Smooth muscle cell of the coronary artery (primary cell): ENCODE measurements at places on chromosomes 6 and 20. TPM values are rescaled to one million over a fixed set of nuclear protein-coding genes. Genes with fewer than 3 reads are reported as not detected.

SIM1 gene
- total RNA-seq: 1.6 TPM in 1 of 2 replicates, not detected in the other

CAP2 gene
- 3.2 and 26.2 TPM in 2 replicates for total RNA-seq

RAB32 gene
- total RNA-seq: 37.9 and 108 TPM in 2 replicates

STMND1 gene
- total RNA-seq: not detected in 2 replicates

TRIM10 gene
- not detected in 2 replicates for total RNA-seq

MOG gene
- total RNA-seq: not detected in 2 replicates

REPS1 gene
- 13.7 and 24.0 TPM in 2 replicates for total RNA-seq

SRMS gene
- not detected in 2 replicates for total RNA-seq

STXBP5 gene
- 24.8 and 61.4 TPM in 2 replicates for total RNA-seq

FAM217A gene
- not detected in 2 replicates for total RNA-seq

CDH22 gene
- total RNA-seq: not detected in 2 replicates

TFAP2C gene
- 1.8 TPM in 1 of 2 replicates, not detected in the other for total RNA-seq

CDK19 gene
- total RNA-seq: 5.5 and 6.6 TPM in 2 replicates

PKIB gene
- total RNA-seq: 0.45 and 1.4 TPM in 2 replicates

MYBL2 gene
- total RNA-seq: 0.12 and 3.6 TPM in 2 replicates

CUL9 gene
- total RNA-seq: 17.5 and 26.4 TPM in 2 replicates

BCAS1 gene
- total RNA-seq: 1.1 TPM in 1 of 2 replicates, not detected in the other

KPNA5 gene
- total RNA-seq: 4.9 and 6.3 TPM in 2 replicates

TSPYL1 gene
- total RNA-seq: 91.0 and 108 TPM in 2 replicates

MTFR2 gene
- 0.23 and 1.1 TPM in 2 replicates for total RNA-seq

SPATA25 gene
- total RNA-seq: 0.12 and 0.60 TPM in 2 replicates

HCK gene
- not detected in 2 replicates for total RNA-seq

TPD52L1 gene
- total RNA-seq: 5.6 and 24.5 TPM in 2 replicates

SYTL3 gene
- total RNA-seq: 0.82 and 1.4 TPM in 2 replicates

TPBG gene
- total RNA-seq: 16.4 and 24.7 TPM in 2 replicates

RUNX2 gene
- 0.70 and 2.1 TPM in 2 replicates for total RNA-seq

SEMG2 gene
- total RNA-seq: not detected in 2 replicates

CD83 gene
- 0.45 and 1.1 TPM in 2 replicates for total RNA-seq

GPX5 gene
- not detected in 2 replicates for total RNA-seq

KHDC1 gene
- 3.2 and 5.4 TPM in 2 replicates for total RNA-seq

HDGFL1 gene
- not detected in 2 replicates for total RNA-seq

MUC21 gene
- total RNA-seq: not detected in 2 replicates

CCN6 gene
- not detected in 2 replicates for total RNA-seq

SPO11 gene
- not detected in 2 replicates for total RNA-seq

PPP1R16B gene
- 0.12 and 0.23 TPM in 2 replicates for total RNA-seq

TMC2 gene
- 0.23 TPM in 1 of 2 replicates, not detected in the other for total RNA-seq

CDSN gene
- not detected in 2 replicates for total RNA-seq

PTCRA gene
- 0.53 TPM in 1 of 2 replicates, not detected in the other for total RNA-seq

CTCFL gene
- not detected in 2 replicates for total RNA-seq

ERVFRD-1 gene
- total RNA-seq: not detected in 2 replicates

OXT gene
- total RNA-seq: not detected in 2 replicates

NNAT gene
- 0.23 TPM in 1 of 2 replicates, not detected in the other for total RNA-seq

IBTK gene
- total RNA-seq: 26.2 and 45.0 TPM in 2 replicates

ASIP gene
- total RNA-seq: not detected in 2 replicates

SLC35F1 gene
- not detected in 2 replicates for total RNA-seq

EPHA7 gene
- under 0.01 and 0.75 TPM in 2 replicates for total RNA-seq

LY6G6D gene
- not detected in 2 replicates for total RNA-seq

C6orf58 gene
- total RNA-seq: not detected in 2 replicates

KCNQ5 gene
- 0.82 and 6.3 TPM in 2 replicates for total RNA-seq

SLC35B3 gene
- total RNA-seq: 17.3 and 20.2 TPM in 2 replicates

PNLDC1 gene
- total RNA-seq: 0.23 TPM in 1 of 2 replicates, not detected in the other

LSM2 gene
- total RNA-seq: 24.6 and 27.8 TPM in 2 replicates

ABHD16B gene
- total RNA-seq: not detected in 2 replicates

SIRPD gene
- total RNA-seq: not detected in 2 replicates
